ENCODE measurements at places on chromosomes 12 and 14.

- no peak for DNase-seq
Observed at GRCh38 chr14:85188836-85189235, 341.1 kb upstream of the FLRT2 start.

DNA sequence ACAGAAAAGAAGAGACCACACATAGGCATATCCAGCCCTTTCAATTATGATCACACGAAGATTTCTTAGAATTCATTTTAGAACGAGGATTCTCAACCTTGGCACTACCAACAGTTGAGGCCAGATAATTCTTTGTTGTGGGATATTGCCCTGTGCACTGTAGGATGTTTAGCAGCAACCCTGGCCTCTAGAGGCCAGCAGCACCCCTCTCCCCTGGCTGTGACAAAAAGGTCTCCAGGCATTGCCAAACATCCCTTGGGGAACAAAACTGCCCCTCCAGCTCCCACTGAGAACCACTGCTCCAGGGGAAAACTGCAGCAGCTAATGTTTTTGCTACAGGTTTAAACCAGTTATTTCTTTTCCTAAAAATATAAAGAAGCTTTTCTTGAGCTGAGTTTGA is 7.1 kb downstream of the NT5DC3 start:
- DNase-seq = no peak

GRCh38 chr12:47311568-47311967 is 231.8 kb upstream of the AMIGO2 start:
- DNase-seq = no peak

DNA sequence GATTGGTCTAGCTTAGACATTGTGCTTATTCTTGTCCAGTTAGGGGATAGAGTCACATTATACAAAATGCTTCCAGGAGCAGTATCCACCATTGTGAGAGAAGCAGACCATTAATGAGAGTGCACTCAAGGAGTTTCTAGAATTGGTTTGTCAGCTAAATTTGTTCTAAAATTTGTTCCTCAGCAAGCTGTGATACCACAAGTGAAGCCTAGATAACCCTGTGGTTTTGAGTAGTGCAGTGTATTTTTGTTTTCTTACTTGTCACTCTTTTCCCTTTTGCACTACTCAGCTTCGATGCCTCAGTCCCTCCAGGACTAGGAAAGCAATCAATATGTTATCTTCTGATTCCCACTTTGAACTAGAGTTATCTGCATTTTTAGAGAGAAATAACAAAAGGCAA is 42.5 kb upstream of the AKAP6 start:
- DNase-seq = no peak

DNA sequence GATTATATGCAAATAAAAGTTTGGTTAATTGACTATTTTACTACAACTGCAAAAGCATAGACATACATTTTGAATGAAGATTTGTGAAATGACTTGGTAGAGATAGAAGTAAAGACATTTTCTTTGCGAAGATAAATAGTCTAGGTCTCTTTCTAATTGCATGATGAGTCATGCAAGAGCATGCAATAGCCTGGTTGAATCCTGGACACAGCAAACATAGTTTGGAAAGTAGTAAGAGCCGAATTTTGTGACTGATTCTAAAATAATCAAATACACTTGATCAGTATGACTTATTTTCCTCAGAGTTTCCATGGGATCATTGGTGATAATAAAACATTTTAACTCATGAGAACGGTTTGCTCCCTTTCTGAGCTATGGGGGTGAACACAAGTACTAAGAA is 27.7 kb upstream of the CAND1 start:
- no peak for DNase-seq

- no peak for DNase-seq
Observed at GRCh38 chr14:82192387-82192786, 658.7 kb upstream of the SEL1L start.

DNA sequence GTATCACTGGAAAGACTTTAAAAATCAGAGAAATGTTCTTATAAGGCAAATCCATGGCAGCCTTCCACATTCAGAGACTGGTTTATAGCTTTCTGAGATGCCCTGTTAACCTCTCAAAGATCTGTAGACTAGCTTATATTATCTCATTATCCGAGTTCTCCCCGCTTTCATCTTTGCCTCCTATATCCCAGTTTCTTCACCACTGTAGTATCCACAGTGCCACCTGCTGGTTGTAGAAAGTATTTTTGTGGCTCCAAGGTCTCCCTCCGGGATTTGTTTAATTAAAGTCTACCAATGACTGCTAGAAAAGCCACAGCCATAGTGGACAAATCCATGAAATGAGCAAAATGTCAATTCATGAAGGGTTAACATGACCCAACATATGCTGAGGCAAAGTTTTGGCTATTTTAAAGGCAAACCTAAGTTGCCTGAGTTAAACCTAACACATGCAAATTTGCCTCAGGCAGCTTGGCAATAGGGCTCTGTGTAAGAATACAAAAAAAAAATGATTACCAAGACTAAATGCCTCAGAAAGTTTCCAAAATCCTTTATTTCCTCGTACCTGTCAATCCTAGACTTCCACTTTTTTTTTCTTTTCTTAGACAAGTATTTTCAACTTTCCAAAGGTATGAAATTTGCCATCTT is 218.8 kb upstream of the BMP4 start:
- DNase-seq = no peak

GRCh38 chr12:39427360-39427808 is 15.5 kb downstream of the KIF21A start:
- DNase-seq = no peak

DNA sequence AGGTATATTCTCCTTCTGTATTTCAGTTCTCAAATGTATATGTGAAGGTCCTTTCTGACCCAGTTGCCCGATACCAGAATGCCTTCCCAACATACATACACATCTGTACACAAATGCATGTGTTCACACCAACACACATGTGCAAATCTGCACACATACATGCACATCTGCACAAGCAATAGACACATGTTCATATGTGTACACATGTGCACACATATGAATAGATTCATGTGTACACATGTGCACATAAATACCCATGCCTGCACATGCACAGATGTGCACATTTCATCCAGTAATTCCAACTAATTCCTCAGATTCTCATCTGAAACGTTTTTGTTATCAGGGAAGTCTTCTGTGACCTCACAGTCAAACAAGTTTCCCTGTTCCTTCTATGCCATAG is 933.6 kb downstream of the NRXN3 start:
- no peak for DNase-seq
